ENCODE measurements at places on chromosomes 2 and 18.

DNA sequence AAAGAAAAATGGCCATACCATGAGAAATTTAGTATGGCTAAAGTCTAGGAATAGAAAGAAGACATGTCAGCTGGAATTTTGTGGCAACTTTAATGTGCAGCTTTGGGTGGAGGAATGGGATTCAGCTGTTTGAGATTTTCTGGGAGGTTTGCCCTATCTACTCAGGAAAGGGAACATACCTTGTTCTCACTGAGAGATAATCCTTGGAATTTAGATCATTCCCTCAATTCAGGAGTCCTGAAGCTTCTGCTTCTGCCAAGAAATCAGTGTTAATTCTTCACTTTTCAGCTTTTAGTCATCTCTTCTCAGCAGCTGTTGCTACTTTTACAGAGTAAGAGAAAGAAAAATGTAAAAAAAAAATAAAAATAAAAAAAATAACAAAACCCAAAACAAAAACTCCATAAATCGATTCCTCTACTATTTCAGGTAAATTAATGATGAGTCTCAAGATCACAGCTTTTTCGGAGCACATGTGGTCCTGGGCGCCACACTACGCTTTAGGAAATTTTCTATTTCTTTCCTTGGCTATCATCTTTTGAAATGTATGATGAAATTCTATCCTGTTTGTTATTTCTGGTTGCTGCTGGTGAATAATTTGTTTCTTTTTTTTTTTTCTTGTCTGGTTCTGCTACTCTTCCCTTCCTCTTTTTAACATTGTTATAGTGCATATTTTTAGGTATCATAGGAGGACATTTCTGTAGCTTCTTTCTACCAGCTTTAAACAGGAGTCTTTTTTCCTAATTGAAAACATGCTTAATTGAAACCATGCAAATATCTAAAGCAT lies 18.9 kb upstream of the BAZ2B start:
- DNase-seq, result no peak

GRCh38 chr2:50754514-50754913 lies 277.4 kb downstream of the NRXN1 start:
- DNase-seq, result no peak

GRCh38 chr2:20224716-20225293 lies at the start of gene SDC1:
Gene SDC1, minus strand, starts transcription at chr2:20225130. Its CDS starts 263 bp downstream, at chr2:20224867.
- peak; percentile 79 for DNase-seq

- no peak for DNase-seq
Measured at GRCh38 chr2:26463244-26464192, 14.4 kb downstream of the OTOF start.

DNA sequence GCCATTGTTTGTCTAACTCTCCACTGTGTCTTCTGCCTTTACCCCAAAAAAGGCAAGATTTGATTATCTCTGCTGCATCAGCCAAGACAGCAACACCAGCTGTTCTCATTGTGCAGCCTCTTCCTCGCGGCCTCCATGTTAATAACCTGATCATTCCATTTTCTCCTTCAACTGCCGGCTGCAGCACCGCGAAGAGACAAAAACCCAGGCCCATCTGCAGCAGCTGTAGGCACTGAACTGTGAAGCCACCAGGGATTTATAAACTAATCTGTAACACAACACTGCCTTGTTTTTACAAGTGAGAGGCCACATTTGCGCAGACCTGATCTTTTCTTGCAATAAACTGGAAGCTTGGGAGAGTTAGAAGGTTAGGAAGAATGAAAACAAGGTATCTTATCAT lies 147.8 kb downstream of the SATB2 start:
- DNase-seq, result peak; percentile 84

DNA sequence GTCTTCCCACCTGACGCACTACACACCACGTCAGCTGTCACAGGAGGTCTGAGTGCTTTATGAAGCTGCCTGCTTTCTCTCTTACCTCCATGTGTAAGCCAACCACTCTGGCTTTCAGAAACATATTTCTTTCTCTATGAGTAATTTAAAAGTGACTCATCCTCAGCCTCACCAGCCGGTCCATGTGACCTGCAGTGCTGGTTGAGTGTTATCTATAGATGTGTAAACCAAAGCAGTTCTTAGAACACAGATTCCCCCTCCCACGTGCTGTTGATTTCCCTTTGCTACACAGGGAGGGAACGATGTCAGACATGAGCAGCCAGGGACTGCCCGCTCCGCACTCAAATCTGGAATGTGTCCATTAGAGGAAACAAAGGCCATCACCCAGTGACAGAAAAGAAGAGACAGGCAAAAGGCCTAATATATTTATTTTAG lies 157.8 kb downstream of the BCL2 start:
- DNase-seq, result no peak

GRCh38 chr18:59159986-59160385 lies 20.3 kb downstream of the SEC11C start:
- no peak for DNase-seq

- no peak for DNase-seq
Measured at GRCh38 chr18:25818505-25818904, 271.9 kb downstream of the SS18 start.

DNA sequence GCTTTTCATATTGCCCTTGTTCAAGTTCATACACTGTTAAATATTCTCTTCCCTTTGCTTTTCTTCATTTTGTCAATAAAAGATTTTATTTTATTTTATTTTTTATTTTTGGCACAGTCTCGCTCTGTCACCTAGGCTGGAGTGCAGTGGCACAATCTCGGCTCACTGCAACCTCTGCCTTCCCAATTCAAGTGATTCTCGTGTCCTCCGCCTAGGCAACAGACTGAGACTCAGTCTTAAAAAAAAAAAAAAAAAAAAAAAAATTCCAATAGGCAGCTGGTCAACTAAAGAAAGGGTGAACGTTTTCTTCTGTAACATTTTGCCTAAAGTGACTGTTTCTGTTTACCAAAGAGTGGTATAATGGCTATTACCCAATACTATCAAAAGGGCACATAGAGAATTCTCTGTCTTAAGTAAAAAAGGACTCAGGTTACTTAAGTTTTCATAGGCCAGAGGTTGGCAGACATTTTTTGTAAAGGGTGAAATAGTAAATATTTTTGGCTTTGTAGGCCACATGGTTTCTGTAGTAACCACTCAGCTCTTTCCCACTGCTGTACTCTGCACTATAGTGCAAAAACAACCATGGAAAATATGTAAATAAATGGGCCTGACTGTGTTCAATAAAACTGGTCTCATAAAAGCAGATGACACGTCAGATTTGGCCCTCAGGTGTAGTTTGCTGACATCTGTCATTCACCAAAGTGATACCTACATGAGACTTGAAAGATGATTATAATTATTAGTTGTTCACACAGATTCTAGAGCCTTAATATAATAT lies 113.4 kb downstream of the MIB1 start:
- no peak for DNase-seq

DNA sequence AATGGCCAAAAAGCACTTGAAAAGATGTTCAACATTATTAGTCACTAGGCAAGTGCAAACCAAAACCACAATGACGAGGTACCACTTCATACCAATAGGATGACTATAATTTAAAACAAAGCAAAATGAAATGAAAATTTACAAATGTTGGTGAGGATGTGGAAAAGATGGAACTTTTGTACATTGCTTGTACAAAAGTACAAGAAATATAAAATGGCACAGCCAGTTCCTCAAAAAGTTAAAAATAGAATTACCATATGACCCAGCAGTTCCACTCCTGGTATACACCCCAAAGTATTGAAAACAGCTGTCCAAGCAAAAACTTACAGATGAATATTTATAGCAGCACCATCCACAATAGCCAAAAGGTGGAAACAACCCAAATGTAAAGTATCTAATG lies 107.8 kb upstream of the XPO1 start:
- DNase-seq, result no peak

DNA sequence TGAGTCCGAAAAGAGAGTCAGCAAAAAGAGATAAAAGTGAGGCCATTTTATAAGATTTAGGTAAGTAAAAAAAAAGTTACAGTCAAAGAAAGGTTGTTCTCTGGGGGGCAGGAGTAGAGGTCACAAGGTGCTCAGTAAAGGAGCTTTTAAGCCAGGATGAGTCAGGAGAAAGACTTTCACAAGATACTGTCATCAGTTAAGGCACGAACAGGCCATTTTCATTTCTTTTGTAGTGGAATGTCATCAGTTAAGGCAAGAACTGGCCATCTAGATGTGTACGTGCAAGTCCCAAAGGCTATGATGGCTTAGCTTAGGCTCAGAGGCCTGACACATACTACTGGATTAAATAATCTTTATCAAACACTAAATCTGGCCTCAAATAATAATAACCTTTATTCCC lies 1207.3 kb upstream of the FAM98A start:
- no peak for DNase-seq

DNA sequence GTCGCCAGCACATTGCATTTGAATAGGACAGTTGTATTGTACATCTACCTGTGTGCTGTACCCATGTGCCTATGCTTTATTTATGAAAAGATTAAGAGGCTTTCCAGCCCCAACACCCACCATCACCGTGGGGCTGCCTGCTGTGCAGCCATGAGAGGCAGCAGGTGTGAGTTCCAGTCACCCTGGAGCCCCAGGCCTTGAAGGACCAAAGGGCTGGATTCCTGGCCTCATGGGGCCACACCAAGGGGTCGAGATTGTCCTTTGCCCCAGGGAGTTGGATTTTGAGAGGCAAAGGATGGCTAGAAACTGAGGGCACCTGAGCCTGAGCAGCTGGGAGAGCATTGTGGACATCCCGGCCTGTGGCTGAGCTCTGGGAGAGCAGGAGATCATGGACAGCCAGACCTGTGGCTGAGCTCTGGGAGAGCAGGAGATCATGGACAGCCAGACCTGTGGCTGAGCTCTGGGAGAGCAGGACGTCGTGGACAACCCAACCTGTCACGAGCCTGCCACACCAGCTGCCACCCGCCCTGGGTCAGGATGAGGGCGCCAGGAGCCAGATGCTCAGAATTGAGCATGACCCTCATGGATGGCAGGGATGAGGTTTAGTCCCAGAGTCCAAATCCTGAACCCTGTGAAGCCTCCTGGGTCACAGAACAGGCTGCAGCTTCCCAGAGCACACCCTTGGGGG lies 182.5 kb upstream of the RAB6C start:
- DNase-seq, result no peak

DNA sequence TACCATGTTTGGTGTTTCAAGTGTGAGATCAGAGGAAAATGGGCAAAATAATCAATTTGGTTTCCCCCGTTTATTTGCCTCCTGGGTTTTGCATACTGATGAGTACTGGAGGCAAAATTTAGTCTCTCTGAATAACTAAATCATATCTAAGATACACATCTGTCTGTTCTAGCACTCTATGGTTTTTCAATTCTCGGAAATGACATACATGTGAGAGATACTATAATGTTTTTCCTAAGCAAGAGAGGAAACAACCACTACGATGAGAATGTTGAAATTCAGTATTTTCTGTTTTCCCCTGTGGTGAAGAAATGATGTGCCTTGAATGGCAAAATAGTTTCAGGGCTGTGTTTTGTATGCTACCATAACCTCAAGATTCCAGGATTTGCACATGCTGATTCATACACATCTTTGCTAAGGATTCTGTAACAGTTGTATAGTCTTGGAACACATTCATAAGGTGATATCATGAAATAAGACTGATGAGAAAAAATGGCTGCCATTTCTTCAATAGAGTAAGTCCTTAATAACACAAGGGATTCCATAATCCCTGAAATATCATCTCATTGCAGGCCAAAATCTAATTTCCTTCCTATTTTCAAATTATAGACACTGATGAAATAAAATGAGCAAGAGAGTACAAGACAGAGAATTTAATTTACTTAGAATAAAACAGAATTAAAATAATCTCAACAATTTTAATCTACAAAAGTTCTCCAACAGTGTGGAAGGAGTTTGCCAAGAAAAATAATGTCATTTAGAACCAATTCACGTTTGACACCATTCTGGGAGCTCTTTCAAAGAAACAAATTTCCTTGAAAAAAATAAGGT lies 316.6 kb downstream of the FIGN start:
- no peak for DNase-seq

- DNase-seq, result no peak
Measured at GRCh38 chr2:46878886-46879285, 36.7 kb downstream of the MCFD2 start.

Data from D341Med (cell line).